ENCODE measurements at places on chromosomes 5 and 9. TPM values are rescaled to one million over a fixed set of nuclear protein-coding genes. Genes with fewer than 3 reads are reported as not detected.

The IL3 gene
- total RNA-seq, result not detected

The FYB1 gene
- total RNA-seq, result not detected

The CBY3 gene
- 3.0 TPM for total RNA-seq

The TIMD4 gene
- total RNA-seq, result not detected

The TAS2R1 gene
- not detected for total RNA-seq

The VAV2 gene
- 33.7 TPM for total RNA-seq

The RALGPS1 gene
- total RNA-seq, result 5.9 TPM

The BARHL1 gene
- not detected for total RNA-seq

The NR5A1 gene
- not detected for total RNA-seq

The GFI1B gene
- not detected for total RNA-seq

The C9orf152 gene
- not detected for total RNA-seq

The ADGRV1 gene
- total RNA-seq, result 0.15 TPM

The IL4 gene
- total RNA-seq, result not detected

The F2R gene
- total RNA-seq, result 368 TPM

The IFNK gene
- not detected for total RNA-seq

The TMEM171 gene
- 2.3 TPM for total RNA-seq

The MYO10 gene
- total RNA-seq, result 76.9 TPM

The ACTBL2 gene
- 2.8 TPM for total RNA-seq

The PLCXD3 gene
- not detected for total RNA-seq

The NKD2 gene
- 2.2 TPM for total RNA-seq

The LRRC19 gene
- total RNA-seq, result not detected

The HMCN2 gene
- not detected for total RNA-seq

The CEL gene
- 0.99 TPM for total RNA-seq

The PCDHGA8 gene
- 2.3 TPM for total RNA-seq

The SLC4A9 gene
- total RNA-seq, result 0.06 TPM

The PCDHA5 gene
- 0.18 TPM for total RNA-seq

The PRDM9 gene
- not detected for total RNA-seq

The PDZD2 gene
- 8.4 TPM for total RNA-seq

The IRX4 gene
- total RNA-seq, result not detected

The MARCOL gene
- not detected for total RNA-seq

The PCDHB15 gene
- 1.7 TPM for total RNA-seq

The UBE2QL1 gene
- total RNA-seq, result not detected

The SERINC5 gene
- 13.5 TPM for total RNA-seq

The ABHD17B gene
- total RNA-seq, result 26.4 TPM
